Vein endothelial cell (primary cell): ENCODE measurements at places on chromosomes 7 and 10. TPM values are rescaled to one million over a fixed set of nuclear protein-coding genes. Genes with fewer than 3 reads are reported as not detected.

Gene GGCT
- 19.3 and 22.1 TPM in 2 replicates for total RNA-seq

Gene MCU
- total RNA-seq: 31.7 and 32.7 TPM in 2 replicates

Gene STAG3
- 0.48 and 2.0 TPM in 2 replicates for total RNA-seq

Gene CTAGE4
- total RNA-seq: 0.29 TPM in 1 of 2 replicates, not detected in the other

Gene ELMO1
- 60.1 and 68.5 TPM in 2 replicates for total RNA-seq

Gene INA
- 0.33 and 0.48 TPM in 2 replicates for total RNA-seq

Gene MDH2
- 43.3 and 56.2 TPM in 2 replicates for total RNA-seq

Gene PODXL
- total RNA-seq: 167 and 193 TPM in 2 replicates

Gene DDC
- not detected in 2 replicates for total RNA-seq

Gene ANKRD16
- total RNA-seq: 7.4 and 9.5 TPM in 2 replicates

Gene EZH2
- total RNA-seq: 8.8 and 17.2 TPM in 2 replicates

Gene SVIL
- total RNA-seq: 78.1 and 82.3 TPM in 2 replicates

Gene AMPH
- total RNA-seq: 0.10 TPM in 1 of 2 replicates, not detected in the other

Gene CTBP2
- total RNA-seq: 99.4 and 99.6 TPM in 2 replicates

Gene HOXA7
- total RNA-seq: 5.1 and 5.6 TPM in 2 replicates

Gene CALY
- total RNA-seq: not detected in 2 replicates

Gene PTN
- not detected in 2 replicates for total RNA-seq

Gene NRP1
- 219 and 351 TPM in 2 replicates for total RNA-seq

Gene ZNF316
- 11.9 and 15.4 TPM in 2 replicates for total RNA-seq

Gene ZNF365
- under 0.01 TPM in 1 of 2 replicates, not detected in the other for total RNA-seq

Gene FXYD4
- not detected in 2 replicates for total RNA-seq

Gene SUGCT
- total RNA-seq: 1.4 and 2.0 TPM in 2 replicates

Gene LIPK
- not detected in 2 replicates for total RNA-seq

Gene SYCE1
- total RNA-seq: 0.33 TPM in 1 of 2 replicates, not detected in the other

Gene HOXA1
- 0.96 and 1.6 TPM in 2 replicates for total RNA-seq

Gene POU6F2
- not detected in 2 replicates for total RNA-seq

Gene SFTPA2
- total RNA-seq: not detected in 2 replicates

Gene GSTO2
- 0.33 and 0.57 TPM in 2 replicates for total RNA-seq

Gene NSMCE4A
- 40.5 and 56.8 TPM in 2 replicates for total RNA-seq

Gene ACSM6
- total RNA-seq: not detected in 2 replicates

Gene FOXP2
- 8.5 and 8.9 TPM in 2 replicates for total RNA-seq

Gene LHFPL3
- not detected in 2 replicates for total RNA-seq

Gene FAM53B
- total RNA-seq: 23.0 and 27.1 TPM in 2 replicates

Gene SCART1
- 1.3 and 1.6 TPM in 2 replicates for total RNA-seq

Gene PTF1A
- not detected in 2 replicates for total RNA-seq

Gene SPACDR
- 0.33 and 0.48 TPM in 2 replicates for total RNA-seq

Gene ECHDC3
- 1.3 and 11.9 TPM in 2 replicates for total RNA-seq

Gene ABCB4
- total RNA-seq: not detected in 2 replicates

Gene RPEL1
- 0.33 TPM in 1 of 2 replicates, not detected in the other for total RNA-seq

Gene FAM221A
- total RNA-seq: 2.6 and 5.6 TPM in 2 replicates

Gene FGF8
- not detected in 2 replicates for total RNA-seq

Gene NEUROD6
- not detected in 2 replicates for total RNA-seq

Gene EEPD1
- total RNA-seq: 0.57 and 0.65 TPM in 2 replicates

Gene BHLHA15
- 0.38 and 0.98 TPM in 2 replicates for total RNA-seq

Gene NPSR1
- total RNA-seq: not detected in 2 replicates

Gene CDHR1
- 0.10 TPM in 1 of 2 replicates, not detected in the other for total RNA-seq

Gene DPP6
- total RNA-seq: not detected in 2 replicates

Gene PON1
- total RNA-seq: not detected in 2 replicates

Gene CDH23
- total RNA-seq: under 0.01 TPM in 1 of 2 replicates, not detected in the other

Gene GNGT1
- total RNA-seq: not detected in 2 replicates

Gene KCNIP2
- 0.96 and 0.98 TPM in 2 replicates for total RNA-seq

Gene PPA1
- total RNA-seq: 182 and 187 TPM in 2 replicates

Gene PPP1R9A
- total RNA-seq: 9.5 and 10.4 TPM in 2 replicates

Gene SPDYE9
- not detected in 2 replicates for total RNA-seq

Gene GNAI1
- 22.5 and 25.5 TPM in 2 replicates for total RNA-seq

Gene LRRC61
- 0.29 and 2.0 TPM in 2 replicates for total RNA-seq

Gene RADIL
- 0.48 and 0.65 TPM in 2 replicates for total RNA-seq

Gene MICALL2
- total RNA-seq: 28.9 and 34.0 TPM in 2 replicates
